ENCODE measurements at places on chromosomes 1 and 21.

- no peak overlapping the region for H3K27ac ChIP-seq
- no peak overlapping the region for H3K4me3 ChIP-seq
- H3K4me1 ChIP-seq, result no peaks in the 10 kb centered on the region
- no peaks in the 10 kb centered on the region for H3K36me3 ChIP-seq
- no peak for DNase-seq
Observed at GRCh38 chr1:4573526-4573925, 80.9 kb upstream of the AJAP1 start.

GRCh38 chr1:53303243-53303642 is 24.6 kb downstream of the LRP8 start:
- no peaks in the 10 kb centered on the region for H3K4me1 ChIP-seq
- H3K36me3 ChIP-seq, result no peaks in the 10 kb centered on the region
- no peaks in the 10 kb centered on the region for H3K27me3 ChIP-seq
- no peak overlapping the region for H3K27ac ChIP-seq

DNA sequence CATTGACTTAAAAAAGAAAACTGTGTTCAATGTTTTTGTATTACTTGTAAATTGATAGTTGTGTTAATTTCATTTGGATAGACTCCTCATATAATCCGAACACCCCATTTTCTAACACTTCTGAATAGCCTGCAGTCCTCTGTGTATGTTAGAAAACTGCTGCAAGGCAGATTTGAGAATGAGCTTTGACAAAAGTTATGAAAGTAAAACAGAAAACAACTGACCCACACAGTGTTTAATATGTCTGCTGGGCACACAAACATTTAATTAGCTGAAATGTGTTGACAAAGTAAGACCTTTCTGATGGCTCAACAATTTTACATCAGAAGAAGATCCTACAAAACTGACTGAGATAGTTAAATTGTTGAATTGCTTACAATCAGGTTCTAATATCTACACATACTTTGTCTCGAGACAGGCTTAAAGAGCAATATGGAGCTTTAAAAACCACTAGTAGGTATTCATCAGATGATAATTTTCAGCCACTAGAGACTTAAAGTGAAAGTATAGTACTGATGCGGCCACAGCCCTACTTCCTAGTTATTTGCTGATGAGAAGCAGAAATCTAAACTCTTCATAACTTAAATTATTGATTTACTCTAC is 40.0 kb upstream of the PRMT6 start:
- H3K27me3 ChIP-seq, result no peaks in the 10 kb centered on the region
- no peaks in the 10 kb centered on the region for H3K36me3 ChIP-seq
- no peak overlapping the region for H3K27ac ChIP-seq
- no peak for DNase-seq

DNA sequence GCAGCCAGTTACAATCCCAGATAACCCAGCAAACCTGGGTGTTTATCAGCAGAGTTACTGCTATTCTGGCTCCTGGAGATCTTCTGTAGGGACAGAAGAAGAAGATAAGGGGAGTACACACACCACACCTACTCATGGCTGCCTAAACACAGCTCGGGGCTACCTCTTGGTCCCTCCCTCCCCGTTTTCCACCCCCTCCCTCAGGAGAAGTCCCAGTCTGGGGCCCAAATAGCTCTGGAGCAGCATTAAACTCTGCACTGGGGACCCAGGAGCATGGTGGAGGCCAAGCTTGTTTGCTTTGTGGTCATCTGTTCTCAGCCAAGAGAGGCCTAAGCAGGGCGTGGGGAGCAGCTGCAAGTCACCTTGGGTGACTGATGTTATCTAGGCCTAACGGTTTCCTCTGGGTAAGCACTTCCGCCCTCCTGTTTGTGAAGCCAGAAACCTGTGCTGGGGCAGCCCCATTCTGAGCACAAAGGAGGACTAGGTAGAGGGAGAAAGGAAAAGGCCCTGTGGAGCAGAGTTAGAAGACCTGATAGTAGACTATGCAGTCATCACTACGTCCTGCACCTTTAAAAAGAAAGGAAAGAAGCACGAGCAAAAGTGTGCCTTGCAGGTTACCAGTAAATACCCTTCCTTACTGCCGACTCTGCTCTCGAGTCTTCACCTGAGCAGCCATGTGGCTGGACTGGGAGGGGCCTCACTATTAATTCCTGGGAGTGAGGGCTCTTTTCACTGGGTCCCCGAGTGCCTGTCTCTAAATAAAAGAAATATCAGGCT is 2.0 kb upstream of the RCSD1 start:
- H3K4me1 ChIP-seq, result peaks cover 6% of the 10 kb centered on the region
- H3K27ac ChIP-seq, result peak overlapping the region; percentile 43
- H3K27me3 ChIP-seq, result no peaks in the 10 kb centered on the region
- no peak for DNase-seq
- no peak overlapping the region for H3K4me3 ChIP-seq
- no peaks in the 10 kb centered on the region for H3K36me3 ChIP-seq

DNA sequence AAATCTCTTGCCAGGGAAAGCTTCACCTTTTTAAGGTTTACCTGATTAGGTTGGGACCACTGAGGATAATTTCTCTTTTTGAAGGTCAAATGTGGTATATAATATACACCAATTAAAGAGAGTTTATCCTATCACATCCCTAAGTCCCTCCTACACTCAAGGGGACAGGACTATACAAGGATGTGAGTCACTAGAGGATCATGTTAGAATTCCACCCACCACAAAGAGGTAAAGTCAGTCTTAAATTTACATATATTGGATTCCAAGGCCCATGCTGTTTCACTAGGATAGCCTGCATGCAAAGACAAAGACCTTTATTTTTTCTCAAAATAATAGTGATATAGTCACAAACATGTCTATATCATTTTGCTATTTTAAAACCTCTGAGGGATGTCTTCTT is 164.4 kb downstream of the GIPC2 start:
- H3K27ac ChIP-seq, result no peak overlapping the region
- no peak overlapping the region for H3K4me3 ChIP-seq
- H3K36me3 ChIP-seq, result no peaks in the 10 kb centered on the region
- no peaks in the 10 kb centered on the region for H3K4me1 ChIP-seq
- no peak for DNase-seq

- H3K4me1 ChIP-seq, result no peaks in the 10 kb centered on the region
- H3K27me3 ChIP-seq, result no peaks in the 10 kb centered on the region
- H3K4me3 ChIP-seq, result no peak overlapping the region
- H3K36me3 ChIP-seq, result no peaks in the 10 kb centered on the region
- DNase-seq, result no peak
- H3K27ac ChIP-seq, result no peak overlapping the region
Observed at GRCh38 chr1:118335331-118335732, 150.3 kb upstream of the SPAG17 start.

DNA sequence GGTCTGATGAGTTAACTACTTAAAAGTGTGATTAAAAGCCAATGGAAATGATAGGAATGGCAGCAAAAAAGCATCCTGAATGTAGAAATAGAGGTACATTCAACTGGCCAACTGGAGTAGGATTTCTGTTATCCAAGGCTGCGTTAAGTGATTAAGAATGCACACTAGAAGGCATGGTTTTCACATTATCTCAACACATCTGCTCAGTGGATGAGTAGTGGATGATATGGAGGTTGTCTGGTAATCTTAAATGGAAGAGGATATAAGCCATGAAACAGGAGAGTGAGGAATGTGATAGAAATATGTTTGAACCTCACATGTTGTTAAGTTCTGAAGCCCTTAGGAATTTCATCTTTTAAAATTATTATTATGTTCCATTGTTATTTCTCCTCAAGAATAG is 839.9 kb downstream of the USP25 start:
- no peak overlapping the region for H3K4me3 ChIP-seq
- no peaks in the 10 kb centered on the region for H3K36me3 ChIP-seq
- DNase-seq, result no peak
- no peaks in the 10 kb centered on the region for H3K27me3 ChIP-seq
- no peaks in the 10 kb centered on the region for H3K4me1 ChIP-seq

- DNase-seq, result no peak
- no peaks in the 10 kb centered on the region for H3K27me3 ChIP-seq
- no peaks in the 10 kb centered on the region for H3K36me3 ChIP-seq
- no peak overlapping the region for H3K4me3 ChIP-seq
Observed at GRCh38 chr1:182170891-182171461, 109.5 kb upstream of the ZNF648 start.

DNA sequence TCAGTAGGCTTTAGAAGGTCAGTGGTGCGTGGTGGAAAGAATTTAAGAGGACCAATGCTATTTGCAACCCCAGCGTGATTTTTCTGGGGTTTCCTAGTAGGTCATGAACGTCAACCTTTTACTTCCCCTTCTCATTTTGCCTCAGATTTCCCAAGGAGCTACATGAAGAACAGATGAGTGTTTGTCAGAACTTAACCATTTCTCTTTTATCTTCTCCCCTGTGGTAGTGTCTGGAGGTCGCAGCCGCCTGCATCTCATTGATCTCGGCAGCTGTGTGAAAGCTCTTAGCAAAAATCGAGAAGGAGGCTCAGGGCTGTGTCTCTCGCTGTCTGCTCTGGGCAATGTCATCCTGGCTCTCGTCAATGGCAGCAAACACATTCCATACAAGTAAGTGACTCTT is 491.1 kb downstream of the KIF26B start:
- no peak overlapping the region for H3K27ac ChIP-seq
- no peaks in the 10 kb centered on the region for H3K4me1 ChIP-seq
- no peak overlapping the region for H3K4me3 ChIP-seq
- H3K27me3 ChIP-seq, result no peaks in the 10 kb centered on the region
- no peak for DNase-seq

DNA sequence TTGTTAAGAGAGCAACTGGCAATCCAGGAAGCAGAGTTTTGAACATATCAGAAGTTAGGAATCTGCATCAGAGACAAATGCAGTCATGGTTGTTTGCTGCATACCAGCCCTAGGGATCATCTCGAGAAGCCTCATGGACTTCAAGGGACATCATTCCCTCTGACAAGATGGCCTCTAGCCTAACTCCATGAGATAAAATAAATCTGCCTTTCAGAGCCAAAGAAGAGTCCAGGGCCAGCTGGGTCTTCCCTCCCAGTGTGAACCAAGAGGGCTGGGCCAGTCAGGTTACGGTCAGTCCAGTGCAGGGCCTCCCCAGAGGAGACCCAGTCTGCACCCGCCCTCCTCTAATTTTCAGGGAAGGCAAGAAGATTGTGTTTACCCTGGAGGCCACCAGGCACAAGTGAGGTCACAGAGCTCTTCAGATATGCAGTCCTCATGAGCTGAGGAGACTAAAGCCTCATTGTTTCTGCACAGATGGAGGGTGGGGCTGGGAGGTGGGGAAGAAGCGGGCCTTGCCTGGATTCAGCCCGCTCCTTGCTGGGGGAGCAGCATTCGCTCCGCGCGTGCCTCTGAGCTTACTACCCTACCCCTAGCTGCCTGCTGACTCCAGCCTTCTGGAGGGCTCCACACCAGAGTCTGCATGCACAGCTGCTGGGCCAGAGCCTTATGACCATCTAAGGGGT is 52.8 kb downstream of the CAPN2 start:
- H3K4me1 ChIP-seq, result no peaks in the 10 kb centered on the region
- no peak overlapping the region for H3K27ac ChIP-seq
- H3K4me3 ChIP-seq, result no peak overlapping the region
- H3K36me3 ChIP-seq, result no peaks in the 10 kb centered on the region
- H3K27me3 ChIP-seq, result no peaks in the 10 kb centered on the region
- no peak for DNase-seq

GRCh38 chr21:21002153-21002552 is 3.9 kb downstream of the NCAM2 start:
- no peaks in the 10 kb centered on the region for H3K27me3 ChIP-seq
- H3K4me1 ChIP-seq, result peaks cover 5% of the 10 kb centered on the region
- H3K4me3 ChIP-seq, result no peak overlapping the region
- DNase-seq, result no peak
- no peak overlapping the region for H3K27ac ChIP-seq

- H3K36me3 ChIP-seq, result peaks cover 3% of the 10 kb centered on the region
- no peak overlapping the region for H3K4me3 ChIP-seq
Observed at GRCh38 chr21:28927130-28927529, 65.5 kb downstream of the LTN1 start.

DNA sequence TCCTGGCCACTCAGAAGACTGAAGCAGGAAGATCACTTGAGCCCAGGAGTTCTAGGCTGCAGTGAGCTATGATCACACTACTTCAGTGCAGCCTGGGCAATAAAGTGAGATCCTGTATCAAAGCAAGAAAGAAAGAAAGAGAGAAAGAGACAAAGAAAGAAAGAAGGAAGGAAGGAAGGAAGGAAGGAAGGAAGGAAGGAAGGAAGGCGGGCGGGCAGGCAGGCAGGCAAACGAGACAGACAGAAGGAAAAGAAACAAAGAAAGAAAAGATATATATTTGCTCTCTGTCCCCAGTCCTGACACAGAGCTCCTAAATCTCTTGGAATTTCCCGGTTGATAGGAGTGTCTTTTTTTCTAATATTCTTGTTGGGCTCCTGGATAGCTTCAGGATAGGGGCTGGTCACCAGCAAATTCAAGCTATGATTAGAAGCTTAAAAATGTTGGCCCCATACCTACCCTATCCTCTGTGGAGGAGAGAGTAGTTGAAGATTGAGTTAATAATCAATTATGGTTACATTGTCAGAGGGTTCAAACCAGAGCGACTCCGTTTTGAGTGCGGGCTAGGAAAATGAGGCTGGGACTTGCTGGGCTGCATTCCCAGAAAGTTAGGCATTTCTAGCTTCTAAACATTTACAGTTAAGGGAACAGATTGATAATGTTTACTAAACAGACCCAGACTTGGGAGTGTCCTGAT is 3.3 kb upstream of the MIGA1 start:
- no peak for DNase-seq
- H3K27me3 ChIP-seq, result no peaks in the 10 kb centered on the region
- peaks cover 6% of the 10 kb centered on the region for H3K4me1 ChIP-seq
- H3K27ac ChIP-seq, result no peak overlapping the region
- no peaks in the 10 kb centered on the region for H3K36me3 ChIP-seq

- peak; percentile 58 for DNase-seq
- no peak overlapping the region for H3K4me3 ChIP-seq
- H3K27me3 ChIP-seq, result no peaks in the 10 kb centered on the region
Observed at GRCh38 chr1:235253219-235253962, 74.6 kb downstream of the ARID4B start.

DNA sequence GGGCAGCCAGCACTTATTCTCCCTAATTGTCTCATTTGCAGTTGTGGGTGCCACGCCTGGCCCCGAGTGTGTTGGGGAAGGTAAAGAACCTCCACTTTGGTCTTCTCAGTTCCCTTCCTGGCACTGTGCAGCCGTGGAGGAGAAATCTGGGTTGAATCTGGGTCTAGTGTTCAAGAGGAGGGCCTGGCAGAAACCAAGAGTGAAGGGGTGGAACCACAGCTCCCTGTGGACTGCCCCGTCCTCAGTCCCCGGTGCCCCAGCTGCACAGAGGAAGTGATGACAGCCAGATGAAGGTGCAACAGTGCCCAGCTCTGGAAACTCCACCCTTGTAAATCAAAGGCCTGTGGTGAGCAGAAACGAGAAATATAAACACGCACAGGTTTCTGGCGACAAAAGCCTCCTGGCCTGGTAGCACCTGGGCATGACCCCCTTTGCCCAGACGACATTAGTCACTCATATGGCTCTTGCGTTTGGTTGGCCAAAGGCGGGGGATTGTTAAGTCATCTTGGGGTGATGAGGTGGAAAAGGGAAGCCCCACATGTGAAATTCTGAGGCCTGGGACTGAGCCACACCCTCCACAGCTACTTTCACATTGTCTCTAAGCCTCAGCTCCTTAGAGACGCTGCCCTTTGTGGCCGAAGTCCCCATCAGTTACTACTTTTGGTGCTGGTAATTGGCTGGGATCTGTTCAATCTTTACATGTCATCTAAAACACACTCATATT is 4.2 kb upstream of the ECE1 start:
- no peaks in the 10 kb centered on the region for H3K27me3 ChIP-seq
- no peak overlapping the region for H3K4me3 ChIP-seq
- peaks cover 14% of the 10 kb centered on the region for H3K4me1 ChIP-seq
- H3K36me3 ChIP-seq, result no peaks in the 10 kb centered on the region
